ENCODE measurements at places on chromosomes 7 and 10.

DNA sequence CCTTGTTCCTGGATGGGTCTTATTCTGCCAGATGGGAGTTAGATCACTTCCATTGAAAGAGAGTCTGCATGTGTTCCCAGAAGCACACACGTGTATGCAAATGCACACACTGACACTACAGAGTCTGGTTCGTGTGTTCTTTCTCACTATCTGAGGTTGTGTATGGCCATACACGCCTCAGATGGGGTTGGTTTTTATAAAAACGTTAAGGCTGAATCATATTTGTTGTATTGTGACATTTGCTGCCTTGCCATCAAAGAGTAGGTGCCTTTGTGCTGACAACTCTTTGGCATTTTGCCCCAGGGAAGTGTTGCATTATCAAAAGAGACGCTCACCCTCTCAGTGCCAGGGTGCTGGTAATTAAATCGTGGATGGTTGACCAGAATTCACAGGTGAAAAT is 37.7 kb upstream of the HDAC9 start:
- no peak for DNase-seq

- no peak for DNase-seq
Observed at GRCh38 chr7:73852500-73852899, 8.5 kb upstream of the TMEM270 start.

GRCh38 chr7:132526111-132526740 is 50.0 kb downstream of the PLXNA4 start:
- DNase-seq, result no peak

DNA sequence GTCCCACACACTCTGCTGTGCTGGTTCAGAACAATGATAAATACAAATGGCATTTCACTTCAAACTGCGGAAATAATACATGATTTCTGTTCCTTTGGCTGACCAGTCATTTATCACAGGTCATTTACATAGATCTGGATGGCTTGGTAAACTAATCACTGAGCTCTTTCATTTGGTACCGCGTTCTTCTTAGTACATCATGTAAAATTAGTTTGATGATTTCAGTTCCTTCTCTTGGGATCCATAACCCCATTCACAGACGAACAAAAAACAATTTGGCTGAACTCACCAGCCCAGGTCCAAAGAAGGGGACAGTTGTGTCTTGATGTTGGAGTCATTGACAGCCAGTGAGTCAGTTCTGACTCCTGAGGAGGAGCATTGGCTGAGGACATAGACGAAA is 689.8 kb downstream of the INHBA start:
- no peak for DNase-seq

GRCh38 chr7:46651070-46651469 is 730.0 kb upstream of the IGFBP3 start:
- no peak for DNase-seq

GRCh38 chr10:34176351-34176750 is 638.7 kb downstream of the PARD3 start:
- DNase-seq, result no peak

DNA sequence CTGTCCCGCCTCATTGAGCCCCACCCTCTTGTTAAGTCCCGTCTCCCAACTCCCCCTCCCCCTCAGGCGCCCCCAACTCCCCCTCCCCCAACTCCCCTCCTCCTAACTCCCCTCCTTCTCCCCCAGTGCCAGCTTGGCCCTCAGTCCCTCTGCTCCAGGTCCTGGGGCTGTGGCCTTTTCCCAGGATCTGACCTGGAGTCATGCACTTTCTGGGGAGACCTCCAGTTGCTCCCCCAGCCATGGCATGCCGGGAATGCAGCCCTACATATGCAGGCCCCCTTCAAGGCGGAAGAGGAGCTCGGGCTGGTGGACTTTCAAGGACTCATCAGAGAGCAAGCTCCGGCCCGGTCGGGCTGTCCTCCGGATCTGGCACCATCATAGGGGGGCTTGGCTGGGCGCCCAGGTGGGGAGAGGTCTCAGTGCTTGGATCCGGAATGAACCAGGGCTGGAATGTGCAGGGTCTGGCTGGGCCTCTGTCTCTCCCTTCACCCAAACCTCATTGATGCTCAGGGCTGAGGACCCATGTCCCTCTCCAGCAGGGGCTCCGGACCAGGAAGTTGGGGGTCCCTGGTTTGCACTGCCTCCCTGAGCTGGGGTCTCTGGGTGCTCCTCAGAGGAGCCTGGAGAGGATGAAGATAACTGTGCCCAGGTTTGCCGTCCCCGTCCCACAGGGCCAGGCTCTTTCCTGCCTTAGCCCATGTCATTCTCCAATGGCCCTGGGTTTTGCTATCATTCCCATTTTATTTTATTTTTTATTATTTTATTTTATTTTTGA is 41.1 kb downstream of the TMEM270 start:
- no peak for DNase-seq

DNA sequence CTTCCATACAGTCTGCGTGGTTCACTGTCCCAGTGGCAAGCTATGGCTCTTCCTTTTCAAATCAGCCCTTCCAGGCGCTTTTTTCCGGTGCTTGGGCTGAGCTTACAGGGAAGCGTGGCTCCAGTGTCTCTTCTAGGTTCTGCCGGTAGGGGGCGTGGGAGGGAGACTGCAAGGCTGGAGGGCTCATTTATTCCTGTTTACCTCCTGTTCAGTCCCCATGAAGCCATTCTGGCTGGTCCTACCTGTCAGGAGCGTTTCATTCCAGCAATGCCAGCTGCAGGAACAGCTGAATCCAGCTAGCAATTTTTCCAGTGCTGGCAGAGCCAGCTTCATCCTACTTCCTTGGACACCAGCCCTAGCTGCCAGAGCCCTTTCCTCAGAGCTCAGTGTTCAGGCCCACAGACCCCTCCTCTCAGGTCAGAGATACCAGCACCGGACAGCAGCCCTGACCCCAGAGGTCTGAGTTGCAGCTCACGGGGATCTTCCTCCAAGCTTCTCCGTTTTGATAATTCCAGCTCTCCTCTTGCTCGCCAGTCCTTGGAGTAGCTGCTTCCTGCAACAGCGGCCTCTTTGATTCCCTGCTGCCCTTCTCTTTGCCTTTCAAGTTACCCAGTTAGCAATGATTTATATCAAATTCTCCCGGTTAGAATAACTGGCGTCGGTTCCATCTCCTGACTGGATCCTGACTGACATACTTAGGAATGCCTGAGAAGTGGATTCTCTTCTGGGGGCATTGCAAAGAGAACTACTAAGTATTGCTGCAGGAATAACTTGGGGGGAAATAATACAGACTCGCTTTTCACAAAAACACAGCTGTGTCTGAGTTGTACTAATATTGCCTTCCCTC is 129.8 kb downstream of the FRMD4A start:
- DNase-seq, result no peak

DNA sequence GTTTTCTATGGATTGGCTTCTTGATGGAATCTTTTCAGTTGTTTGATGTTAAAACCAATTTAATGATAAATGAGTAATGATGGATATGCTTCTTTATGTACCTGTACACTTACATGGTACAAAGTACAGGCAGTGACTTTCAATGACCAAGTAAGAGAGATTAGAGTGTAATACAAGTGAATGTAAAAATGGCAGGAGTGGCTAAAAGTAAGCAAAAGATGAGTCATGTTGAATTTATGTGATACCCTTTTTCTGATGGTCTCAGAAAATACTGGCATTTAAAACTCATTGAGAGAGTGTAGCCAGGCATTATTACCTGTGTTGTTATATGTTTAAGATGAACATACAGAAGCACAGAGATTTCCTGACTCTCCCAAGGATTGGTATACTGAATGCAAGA is 97.1 kb downstream of the GPR85 start:
- DNase-seq, result no peak

GRCh38 chr10:122514045-122514840 is 46.3 kb upstream of the DMBT1 start:
- no peak for DNase-seq

GRCh38 chr7:149865437-149865836 is 8.3 kb upstream of the ATP6V0E2 start:
- DNase-seq, result peak; percentile 44

- no peak for DNase-seq
Observed at GRCh38 chr10:10545771-10546170, 471.9 kb upstream of the CELF2 start.

DNA sequence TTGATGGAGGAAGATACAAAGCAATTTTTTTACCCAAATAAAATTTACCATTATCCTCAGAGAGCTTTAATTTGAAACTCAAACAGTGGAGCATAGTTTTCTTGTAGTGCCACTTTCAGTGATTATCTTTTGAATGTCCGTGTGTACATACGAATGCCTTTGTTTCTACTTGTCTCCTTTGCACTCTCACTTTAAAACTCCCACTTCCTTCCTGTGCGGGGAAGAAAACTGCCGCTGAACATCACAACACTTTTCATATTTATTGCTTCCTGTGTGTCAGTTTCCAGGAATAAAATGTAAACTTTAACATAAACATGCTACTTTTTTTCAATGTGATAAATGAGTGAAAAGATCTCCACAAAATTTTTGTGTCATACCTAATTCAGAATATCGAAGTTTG is 102.4 kb downstream of the SEMA3A start:
- DNase-seq, result no peak

DNA sequence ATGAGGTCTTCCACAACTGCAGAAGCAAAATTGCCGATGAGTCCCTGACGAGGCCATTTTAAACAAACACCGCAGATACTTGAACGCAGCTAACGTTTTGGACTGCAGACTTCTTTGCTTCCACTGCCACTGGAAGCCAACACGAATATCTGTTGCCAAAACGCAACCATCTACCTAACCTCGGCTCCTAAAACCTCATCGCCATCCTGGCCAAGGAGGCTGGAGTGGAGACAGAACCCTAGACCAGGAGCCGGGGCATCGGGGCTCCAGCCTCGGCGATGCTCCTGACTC is 493 bp downstream of the WDR91 start:
- no peak for DNase-seq

Data from stimulated activated CD4-positive, alpha-beta T cell treated with anti-CD3 and anti-CD28 coated beads, Interleukin-4, amount 100 ng/mL, for 4 hours (primary cell).